ENCODE measurements at places on chromosomes 16 and 17.

- H3K27ac ChIP-seq: no peak overlapping the region
- peak; percentile 44 for DNase-seq
- no peak overlapping the region for H3K4me3 ChIP-seq
- H3K4me1 ChIP-seq: peaks cover 18% of the 10 kb centered on the region
These were observed 18.9 kb downstream of the KIAA0513 start for GRCh38 chr16:85046472-85046916.

DNA sequence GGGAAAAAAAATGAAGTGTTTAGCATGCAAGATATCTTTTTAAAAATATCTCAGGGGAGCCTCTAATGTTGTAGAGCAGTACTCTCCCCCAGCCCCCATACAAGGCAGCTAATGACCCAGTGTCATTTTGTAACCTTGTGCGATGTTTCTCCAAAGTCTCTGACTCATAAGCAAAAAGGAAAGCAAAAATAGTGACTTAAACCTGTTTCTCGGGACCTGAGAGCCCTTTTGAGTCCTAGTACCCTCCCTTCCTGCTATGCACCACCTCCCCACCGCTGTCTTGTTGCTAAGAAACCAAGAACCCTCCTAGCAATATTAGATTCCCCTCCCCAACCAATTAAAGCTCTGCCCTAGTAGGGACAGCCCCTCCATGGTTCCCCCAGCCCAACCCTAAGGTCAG is 2.8 kb downstream of the MYCBPAP start:
- no peaks in the 10 kb centered on the region for H3K27me3 ChIP-seq
- no peak overlapping the region for H3K27ac ChIP-seq
- DNase-seq: no peak
- H3K4me1 ChIP-seq: peaks cover 38% of the 10 kb centered on the region

DNA sequence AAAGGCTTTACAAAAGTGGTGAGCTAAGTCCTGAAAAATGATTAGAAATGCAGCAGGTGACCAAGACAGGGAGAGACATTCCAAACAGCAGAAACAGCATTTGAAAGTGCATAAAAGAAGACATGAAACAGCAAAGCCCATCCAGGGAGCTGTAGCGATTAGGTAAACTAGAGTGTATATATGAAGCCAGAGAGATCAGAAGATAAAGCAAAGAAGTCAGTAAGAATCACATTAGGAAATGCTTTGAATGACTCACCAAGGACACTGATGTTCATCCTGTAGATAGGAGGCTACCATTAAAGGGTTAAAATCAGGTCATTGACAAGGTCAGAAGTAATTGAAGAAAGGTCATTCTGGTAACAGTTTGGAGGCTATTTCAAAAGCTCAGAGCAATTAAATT is 27.6 kb upstream of the VAT1L start:
- no peak for DNase-seq
- no peaks in the 10 kb centered on the region for H3K27me3 ChIP-seq
- H3K27ac ChIP-seq: no peak overlapping the region
- no peaks in the 10 kb centered on the region for H3K4me1 ChIP-seq

- H3K4me1 ChIP-seq: peaks cover 74% of the 10 kb centered on the region
- peaks cover 41% of the 10 kb centered on the region for H3K36me3 ChIP-seq
- no peak for DNase-seq
These were observed 1.6 kb downstream of the RPL13 start for GRCh38 chr16:89561884-89562599.

DNA sequence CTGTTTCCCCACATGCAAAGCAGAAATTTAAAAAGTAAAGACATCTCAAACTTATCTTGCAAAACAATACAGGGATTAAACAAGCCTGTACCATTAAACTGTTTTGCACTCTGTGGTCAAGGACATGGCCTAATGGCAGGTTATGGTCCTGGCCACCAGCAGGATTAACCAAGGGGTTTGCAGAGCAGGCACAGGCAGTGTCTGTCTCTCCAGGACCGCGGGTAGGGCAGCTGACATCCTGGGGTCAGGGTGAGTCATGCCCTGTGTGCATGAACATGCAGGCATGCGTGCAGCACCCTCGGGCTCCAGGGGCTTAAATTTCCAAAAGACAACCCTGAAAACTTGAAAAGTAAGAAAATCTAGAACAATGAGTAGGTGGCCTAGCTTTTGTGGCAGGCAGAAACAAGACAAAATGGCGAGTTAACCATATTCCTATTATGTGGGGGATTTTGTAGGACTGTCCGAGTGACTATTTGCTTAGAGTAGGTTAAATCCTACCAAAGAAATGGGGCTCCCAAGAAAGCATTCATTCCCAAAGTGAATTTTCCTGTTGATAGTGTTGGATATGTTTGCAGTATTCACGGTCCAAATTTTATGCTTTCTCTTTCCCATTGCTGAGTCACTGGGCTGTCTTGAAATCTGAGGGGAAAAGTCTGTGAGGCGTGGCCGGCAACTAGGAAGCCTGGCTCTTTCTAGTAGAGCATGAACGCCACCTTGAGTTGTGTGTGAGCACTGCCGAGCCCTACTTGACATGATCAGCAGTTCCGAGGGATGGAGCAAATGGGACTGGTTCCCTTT is 158.4 kb upstream of the FAM20A start:
- DNase-seq: no peak
- H3K27me3 ChIP-seq: no peaks in the 10 kb centered on the region
- no peaks in the 10 kb centered on the region for H3K36me3 ChIP-seq
- H3K4me1 ChIP-seq: no peaks in the 10 kb centered on the region
- H3K4me3 ChIP-seq: no peak overlapping the region

GRCh38 chr17:54256401-54256929 is 433.7 kb downstream of the KIF2B start:
- H3K36me3 ChIP-seq: no peaks in the 10 kb centered on the region
- no peaks in the 10 kb centered on the region for H3K4me1 ChIP-seq
- DNase-seq: no peak
- H3K4me3 ChIP-seq: no peak overlapping the region

DNA sequence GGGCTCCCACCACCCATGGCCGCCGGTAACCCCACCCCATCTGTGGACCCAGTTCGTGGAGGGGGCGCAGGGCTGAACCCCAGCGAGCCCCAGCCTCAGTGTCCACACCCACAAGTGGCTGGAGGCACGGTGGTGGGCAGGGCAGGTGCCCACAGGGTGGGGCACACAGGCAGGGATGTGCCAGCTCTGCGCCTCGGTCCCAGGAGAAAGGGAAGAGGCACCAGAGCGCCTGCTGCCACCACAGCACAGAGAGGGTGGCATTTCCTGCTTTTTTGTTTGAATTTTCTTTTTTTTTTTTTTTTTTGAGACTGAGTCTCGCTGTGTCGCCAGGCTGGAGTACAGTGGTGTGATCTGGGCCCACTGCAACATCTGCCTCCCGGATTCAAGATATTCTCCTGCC is 19.0 kb downstream of the ZFPM1 start:
- no peak overlapping the region for H3K4me3 ChIP-seq
- H3K36me3 ChIP-seq: peaks cover 2% of the 10 kb centered on the region
- H3K27me3 ChIP-seq: no peaks in the 10 kb centered on the region
- H3K4me1 ChIP-seq: peaks cover 63% of the 10 kb centered on the region

DNA sequence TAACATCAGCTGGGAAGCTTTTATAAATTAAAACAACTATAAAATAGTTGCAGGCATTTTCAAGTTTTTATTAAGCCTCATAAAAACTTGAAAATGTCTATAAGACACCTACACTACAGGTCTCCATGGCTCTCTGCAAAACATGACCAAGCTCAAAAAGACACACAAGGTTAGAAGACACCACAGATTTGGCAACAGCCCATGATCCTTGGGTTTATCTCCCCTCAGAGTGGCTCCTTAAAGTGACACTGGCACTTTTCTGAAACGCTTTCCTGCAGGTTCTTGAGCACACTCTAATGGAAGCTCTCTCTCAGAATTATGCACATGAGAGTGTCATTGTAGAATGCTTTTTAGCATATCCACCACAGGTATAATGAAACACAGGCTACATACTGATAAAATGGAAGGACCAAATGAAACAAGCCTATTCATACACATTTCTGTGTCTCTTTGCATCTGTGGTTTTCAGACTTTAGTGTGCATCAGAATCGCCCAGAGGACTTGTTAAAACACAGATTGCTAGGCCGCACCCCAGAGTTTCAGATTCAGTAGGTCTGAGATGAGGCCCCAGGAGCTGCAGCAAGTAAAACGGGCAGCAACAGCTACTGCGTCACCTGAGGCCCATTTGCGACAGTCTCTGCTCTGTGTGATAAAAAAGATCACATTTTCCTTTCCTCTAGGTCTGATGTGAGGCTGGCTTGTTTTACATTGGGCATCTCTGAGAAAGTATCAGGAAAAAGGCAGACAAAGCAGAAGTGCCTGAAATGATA is 75.0 kb upstream of the WSB1 start:
- no peak overlapping the region for H3K4me3 ChIP-seq
- DNase-seq: no peak
- no peaks in the 10 kb centered on the region for H3K36me3 ChIP-seq
- H3K27me3 ChIP-seq: no peaks in the 10 kb centered on the region

- no peak overlapping the region for H3K27ac ChIP-seq
- no peaks in the 10 kb centered on the region for H3K36me3 ChIP-seq
- DNase-seq: no peak
- H3K27me3 ChIP-seq: no peaks in the 10 kb centered on the region
These were observed 1387.9 kb downstream of the CDH8 start for GRCh38 chr16:60648290-60648689.

GRCh38 chr17:40325156-40326013 is 16.4 kb downstream of the RARA start:
- peaks cover 99% of the 10 kb centered on the region for H3K4me1 ChIP-seq
- DNase-seq: no peak
- H3K4me3 ChIP-seq: peak overlapping the region; percentile 49
- H3K36me3 ChIP-seq: peaks cover 2% of the 10 kb centered on the region
- H3K27ac ChIP-seq: peak overlapping the region; percentile 99

DNA sequence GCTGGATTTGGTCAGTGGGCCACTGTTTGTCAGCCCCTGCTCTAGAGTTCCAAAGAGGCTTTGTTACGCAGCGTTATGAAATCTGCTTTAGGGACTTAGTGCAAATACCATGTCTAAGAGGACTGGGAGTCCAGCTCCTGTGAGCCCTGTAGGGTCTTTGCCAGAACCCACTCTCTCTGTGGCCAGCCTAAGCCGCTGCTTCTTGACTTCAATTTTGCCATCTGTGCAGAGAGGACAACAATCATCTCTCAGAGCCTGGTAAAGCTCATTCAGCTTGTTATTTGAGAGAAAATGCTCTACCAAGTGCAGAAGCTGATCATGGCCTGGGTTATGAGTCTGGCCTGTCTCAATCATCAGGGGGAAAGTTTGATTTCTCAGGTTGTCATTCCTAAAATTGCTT is 17.9 kb downstream of the CA10 start:
- no peaks in the 10 kb centered on the region for H3K36me3 ChIP-seq
- no peak overlapping the region for H3K27ac ChIP-seq
- no peaks in the 10 kb centered on the region for H3K27me3 ChIP-seq
- no peak overlapping the region for H3K4me3 ChIP-seq
- H3K4me1 ChIP-seq: no peaks in the 10 kb centered on the region
- no peak for DNase-seq

- H3K36me3 ChIP-seq: no peaks in the 10 kb centered on the region
- H3K27me3 ChIP-seq: no peaks in the 10 kb centered on the region
- no peak overlapping the region for H3K4me3 ChIP-seq
- no peaks in the 10 kb centered on the region for H3K4me1 ChIP-seq
- no peak for DNase-seq
These were observed 53.2 kb downstream of the NDEL1 start for GRCh38 chr17:8488901-8489300.

DNA sequence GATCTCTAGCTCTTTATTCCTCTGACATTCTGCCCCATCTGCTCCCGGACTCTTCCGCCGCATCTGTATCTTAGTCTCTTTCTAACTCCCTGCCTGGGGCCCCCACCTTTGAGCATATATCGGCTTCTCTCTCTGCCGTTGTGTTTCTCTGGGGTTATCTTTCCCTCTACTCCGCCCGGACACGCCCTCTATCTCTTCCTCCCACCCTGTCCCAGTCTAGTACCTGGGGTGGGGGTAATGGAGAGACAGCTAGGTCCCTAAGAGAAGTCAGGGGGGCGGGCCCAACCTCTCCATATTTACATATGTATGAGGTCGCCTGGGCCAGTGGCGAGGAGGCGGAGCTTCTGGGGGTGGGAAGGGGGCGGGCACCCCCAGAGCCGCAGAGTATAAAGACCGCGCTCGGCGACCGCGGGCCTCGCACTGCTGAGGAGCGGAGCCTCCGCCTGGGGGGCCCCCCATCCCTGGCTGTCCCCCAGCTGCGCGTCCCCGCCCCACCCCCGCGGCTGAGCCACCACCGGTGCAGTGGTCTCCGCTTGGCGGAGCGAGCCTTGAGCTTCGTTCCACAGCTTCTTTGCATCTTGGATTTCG is at the start of gene ATP1B2:
ATP1B2 (plus strand) TSS at position 418 of the 588 bp plus-strand sequence. CDS start 593 bp downstream, outside the sequence.
- no peak within 1 kb of the TSS for H3K27ac ChIP-seq
- no peaks in the 10 kb centered on the region for H3K36me3 ChIP-seq
- peak within 1 kb of the TSS; percentile 52 for H3K4me3 ChIP-seq
- H3K27me3 ChIP-seq: peaks cover 43% of the 10 kb centered on the region

DNA sequence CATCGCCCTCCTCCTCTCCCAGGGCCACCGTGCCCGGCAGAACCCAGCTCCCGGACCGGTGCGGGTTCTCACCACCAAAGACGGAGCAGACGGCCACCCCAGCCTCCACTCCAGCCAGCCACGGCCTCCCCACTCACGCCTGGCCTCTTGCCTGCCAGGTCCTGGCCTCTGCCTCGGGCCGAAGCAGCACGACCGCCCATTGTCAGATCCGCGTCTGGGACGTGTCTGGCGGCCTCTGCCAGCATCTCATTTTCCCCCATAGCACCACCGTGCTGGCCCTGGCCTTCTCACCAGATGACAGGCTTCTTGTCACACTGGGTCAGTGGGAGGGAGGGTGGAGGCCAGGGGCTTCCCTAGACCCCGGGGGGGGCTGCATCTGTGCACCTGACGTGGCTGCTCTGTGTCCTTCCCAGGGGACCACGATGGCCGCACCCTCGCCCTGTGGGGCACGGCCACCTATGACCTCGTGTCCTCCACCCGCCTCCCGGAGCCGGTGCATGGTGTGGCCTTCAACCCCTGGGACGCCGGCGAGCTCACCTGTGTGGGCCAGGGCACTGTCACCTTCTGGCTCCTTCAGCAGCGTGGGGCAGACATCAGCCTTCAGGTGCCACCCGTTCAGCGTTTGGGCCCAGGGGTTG is 6.6 kb upstream of the RHOT2 start:
- DNase-seq: no peak
- H3K36me3 ChIP-seq: no peaks in the 10 kb centered on the region
- H3K27ac ChIP-seq: no peak overlapping the region
- no peak overlapping the region for H3K4me3 ChIP-seq
- H3K4me1 ChIP-seq: peaks cover 16% of the 10 kb centered on the region
- H3K27me3 ChIP-seq: no peaks in the 10 kb centered on the region

DNA sequence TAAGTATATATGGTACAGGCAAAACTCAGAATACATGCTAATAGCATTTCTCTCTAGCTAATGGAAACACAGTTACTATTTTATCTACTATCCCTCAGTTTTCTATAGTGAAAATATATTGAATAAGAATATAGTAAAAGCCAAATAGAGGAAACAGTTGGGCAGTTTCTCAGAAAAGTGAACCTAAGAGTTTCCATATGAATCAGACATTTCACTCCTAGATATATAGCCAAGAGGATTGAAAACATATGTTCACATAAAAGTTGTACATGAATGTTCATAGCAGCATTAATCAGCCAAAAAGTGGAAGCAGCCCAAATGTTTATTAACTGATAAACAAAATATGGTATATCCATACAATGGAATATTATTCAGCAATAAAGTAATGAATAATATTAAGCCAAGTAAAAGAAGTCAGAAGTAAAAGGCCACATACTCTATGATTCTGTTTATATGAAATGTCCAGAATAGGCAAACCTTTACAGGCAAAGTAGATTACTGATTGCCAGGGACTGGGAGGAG is 134.6 kb downstream of the CYB561 start:
- H3K27me3 ChIP-seq: no peaks in the 10 kb centered on the region
- H3K4me1 ChIP-seq: no peaks in the 10 kb centered on the region
- H3K27ac ChIP-seq: no peak overlapping the region
- H3K36me3 ChIP-seq: peaks cover 2% of the 10 kb centered on the region

- H3K4me3 ChIP-seq: no peak overlapping the region
- H3K4me1 ChIP-seq: no peaks in the 10 kb centered on the region
- H3K36me3 ChIP-seq: no peaks in the 10 kb centered on the region
These were observed 9.1 kb downstream of the ABCC12 start for GRCh38 chr16:48146710-48147109.
